ENCODE measurements at places on chromosomes 12 and 14. TPM values are rescaled to one million over a fixed set of nuclear protein-coding genes. Genes with fewer than 3 reads are reported as not detected.
A peak's percentile ranks its signal among the peaks of the same experiment; 100 is the strongest.

AQP2 gene
- not detected for total RNA-seq

DNA sequence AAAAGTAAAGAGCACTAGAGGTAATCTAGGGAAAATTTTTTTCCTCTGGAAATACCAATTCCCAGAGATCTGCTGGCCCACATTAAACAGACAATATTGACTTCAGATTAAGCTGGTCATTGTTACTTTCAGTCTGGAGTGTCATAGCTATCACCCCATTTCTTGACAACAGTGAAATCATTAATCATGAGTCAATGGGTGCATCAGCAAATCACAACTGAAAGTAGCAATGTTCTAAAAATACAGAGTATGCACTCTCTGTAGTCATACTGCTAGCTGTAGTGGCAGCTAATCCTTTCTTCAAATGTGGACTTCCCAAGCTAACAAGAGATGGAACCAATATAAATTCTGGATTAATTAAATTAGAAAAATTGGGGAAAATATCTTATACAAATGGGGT is 129.9 kb downstream of the CPNE8 start:
- no peak overlapping the region for H3K27ac ChIP-seq
- H3K4me1 ChIP-seq, result no peaks in the 10 kb centered on the region
- H3K27me3 ChIP-seq, result no peaks in the 10 kb centered on the region
- H3K4me3 ChIP-seq, result no peak overlapping the region
- no peak for DNase-seq
- peaks cover 2% of the 10 kb centered on the region for H3K36me3 ChIP-seq

- peaks cover 68% of the 10 kb centered on the region for H3K4me1 ChIP-seq
- no peak overlapping the region for H3K4me3 ChIP-seq
- no peaks in the 10 kb centered on the region for H3K27me3 ChIP-seq
- peak; percentile 44 for DNase-seq
Observed at GRCh38 chr14:75979648-75980565, 1.9 kb downstream of the TGFB3 start.

TAMALIN gene
- 19.4 TPM for total RNA-seq

GRCh38 chr12:109523504-109523903 is 46.1 kb downstream of the UBE3B start:
- no peaks in the 10 kb centered on the region for H3K4me1 ChIP-seq
- no peak for DNase-seq
- H3K36me3 ChIP-seq, result peaks cover 16% of the 10 kb centered on the region
- H3K4me3 ChIP-seq, result no peak overlapping the region
- H3K27ac ChIP-seq, result no peak overlapping the region

SYNDIG1L gene
- total RNA-seq, result not detected

All from body of pancreas (tissue), 4 donors.